ENCODE measurements at places on chromosomes 4 and X. TPM values are rescaled to one million over a fixed set of nuclear protein-coding genes. Genes with fewer than 3 reads are reported as not detected.
A peak's percentile ranks its signal among the peaks of the same experiment; 100 is the strongest.

GRCh38 chr4:180059216-180059881, 2183.9 kb upstream of the TENM3 start:
- no peak for DNase-seq

DNA sequence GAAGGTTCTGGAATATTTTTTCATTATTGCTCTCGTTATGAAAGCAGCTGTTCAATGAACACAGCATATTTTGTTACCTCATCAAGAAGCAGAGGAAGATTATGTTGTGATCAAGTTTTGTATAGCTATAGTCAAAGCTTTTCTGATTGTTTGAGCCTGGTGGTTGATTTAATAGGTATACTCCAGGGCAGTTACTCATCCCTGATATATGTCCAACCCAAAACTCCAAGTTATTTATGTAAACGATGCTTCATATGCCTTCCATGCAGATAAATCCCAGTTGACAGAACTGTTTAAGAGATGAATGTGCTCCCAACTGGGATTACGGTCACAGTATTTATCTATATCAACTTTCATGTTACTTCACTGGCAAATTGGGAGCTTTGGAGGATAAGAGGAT, 19.1 kb downstream of the NAA11 start:
- DNase-seq, result no peak

GRCh38 chrX:85112293-85112692, 108.6 kb downstream of the APOOL start:
- DNase-seq, result no peak

- no peak for DNase-seq
These were observed 760.6 kb upstream of the EPHA5 start for GRCh38 chr4:66430856-66431255.

DNA sequence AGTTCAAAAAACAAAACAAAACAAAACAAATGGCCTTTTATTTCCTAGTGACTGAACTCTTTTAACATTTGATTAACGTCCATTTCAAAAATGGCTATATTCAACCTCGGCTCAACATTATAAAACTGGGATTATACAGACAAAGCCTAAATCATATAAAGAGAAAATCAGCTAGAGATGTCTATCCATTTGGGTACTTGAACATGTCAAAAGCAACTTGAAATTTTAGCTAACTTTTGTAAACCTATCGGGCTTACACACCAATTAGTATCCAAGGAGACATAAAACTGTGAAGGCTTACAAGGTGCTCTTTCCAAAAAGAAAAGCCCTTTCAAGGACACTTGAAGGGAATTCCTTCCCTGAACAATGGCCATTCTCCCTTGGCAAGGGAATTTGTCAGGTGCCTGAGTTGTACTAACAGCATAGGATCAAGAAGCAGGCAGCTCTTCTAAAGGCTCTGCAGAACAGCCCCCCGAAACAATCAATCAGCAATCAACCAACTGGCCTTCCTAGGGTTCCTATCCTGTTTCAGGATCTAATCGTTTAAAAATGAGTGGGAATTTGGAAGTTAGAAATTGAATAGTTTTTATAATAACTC, 633.7 kb upstream of the HTR2C start:
- DNase-seq, result no peak

- DNase-seq, result no peak
These were observed 31.6 kb downstream of the UGDH start for GRCh38 chr4:39495446-39496213.

GRCh38 chr4:157980158-157980557, 192.7 kb downstream of the GASK1B start:
- no peak for DNase-seq

- no peak for DNase-seq
These were observed 49.5 kb downstream of the CLCN4 start for GRCh38 chrX:10206317-10206716.

GRCh38 chr4:119125931-119126330, 9.7 kb upstream of the MYOZ2 start:
- no peak for DNase-seq

DNA sequence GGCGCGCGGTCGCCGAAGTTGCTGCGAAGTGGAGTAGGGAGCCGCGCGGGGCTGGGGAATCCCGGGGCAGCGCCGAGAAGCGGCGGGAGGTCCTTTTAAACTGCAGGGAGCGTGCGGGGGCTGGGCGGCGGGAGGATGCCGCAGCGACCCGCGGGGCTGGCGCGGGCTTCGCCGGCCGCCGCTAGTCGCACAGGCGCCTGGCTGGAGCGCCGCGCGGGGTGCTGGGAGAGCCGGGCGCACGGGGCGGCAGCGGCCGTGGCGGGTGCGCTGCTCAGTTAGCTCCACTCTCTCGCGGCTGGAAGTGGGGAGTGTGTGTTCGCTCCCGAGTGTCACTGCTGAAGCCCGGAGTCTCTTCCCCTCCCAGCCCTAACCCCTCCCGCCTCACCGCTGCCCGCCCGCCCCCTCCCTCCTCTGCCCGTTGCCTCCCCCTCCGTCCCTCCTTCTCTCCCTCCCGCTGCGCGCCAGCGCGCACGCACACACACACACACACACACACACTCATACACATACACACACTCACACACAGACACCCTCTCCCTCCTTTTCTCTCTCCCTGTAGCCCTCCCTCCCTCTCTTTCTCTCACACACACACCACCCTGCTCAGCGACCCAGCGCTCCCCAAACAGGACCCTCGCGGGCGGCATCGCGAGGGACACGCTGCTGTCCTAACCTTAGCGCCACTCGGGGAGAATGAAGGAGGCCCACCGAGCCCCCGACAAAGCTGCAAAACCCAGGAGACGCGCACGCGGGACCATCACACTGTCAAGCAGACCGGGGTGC, at the start of gene NDNF:
NDNF (minus strand) TSS at position 312 of the 780 bp plus-strand sequence. CDS start 26,698 bp downstream, outside the sequence.
- peak; percentile 76 for DNase-seq

NPNT gene
- total RNA-seq, result 1.4 TPM

PCDH7 gene
- 6.1 TPM for total RNA-seq

NHSL2 gene
- total RNA-seq, result 8.1 TPM

RHOXF2B gene
- total RNA-seq, result not detected

Measured in right cardiac atrium (tissue), 5 donors.